HFF-Myc (cell line): ENCODE measurements at places on chromosomes 7 and 10.

GRCh38 chr10:85547460-85548023 is 819.1 kb downstream of the GRID1 start:
- DNase-seq = no peak

DNA sequence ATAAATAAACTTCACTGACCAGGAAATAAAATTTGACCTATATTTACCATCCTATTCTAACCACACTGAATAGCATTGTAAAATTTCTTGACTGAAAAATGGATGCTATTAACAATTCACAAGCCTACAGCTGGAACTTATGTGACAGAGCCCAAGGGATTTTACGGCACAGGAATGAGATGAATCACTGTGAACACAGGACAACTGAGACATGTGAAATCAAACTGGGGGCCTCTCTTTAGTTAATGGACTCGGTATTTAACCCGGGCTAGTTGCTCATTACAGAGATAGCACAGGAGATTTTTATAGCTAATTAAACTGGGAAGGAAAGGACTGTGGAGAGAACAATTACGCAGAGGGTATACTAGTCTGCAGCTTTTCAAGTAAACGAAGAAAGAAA is 100.6 kb downstream of the MICU1 start:
- no peak for DNase-seq

- no peak for DNase-seq
Observed at GRCh38 chr10:110045772-110046171, 38.0 kb downstream of the ADD3 start.

DNA sequence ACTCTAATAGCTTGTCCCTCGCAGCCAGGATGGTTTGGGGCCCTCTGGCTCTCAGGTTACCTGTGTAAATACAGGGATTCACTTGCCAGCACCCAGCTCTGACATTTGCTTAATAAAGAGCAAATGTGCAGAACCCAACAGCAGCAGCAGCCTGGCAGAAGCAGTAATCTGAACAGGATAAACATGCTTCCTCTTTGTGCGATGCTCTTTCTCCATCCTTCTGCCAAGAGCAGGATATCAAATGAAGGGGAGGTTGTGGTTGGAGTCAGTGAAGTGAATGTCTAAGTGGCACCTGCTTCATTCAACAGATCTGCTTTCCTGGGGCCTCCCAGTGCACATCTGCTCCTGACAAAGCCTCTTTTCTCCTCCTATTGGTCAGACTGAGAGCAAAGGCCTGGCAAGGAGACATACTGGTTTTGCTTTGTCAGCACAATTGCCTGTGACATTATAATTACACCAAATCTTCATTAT is 130.3 kb downstream of the NRF1 start:
- no peak for DNase-seq

DNA sequence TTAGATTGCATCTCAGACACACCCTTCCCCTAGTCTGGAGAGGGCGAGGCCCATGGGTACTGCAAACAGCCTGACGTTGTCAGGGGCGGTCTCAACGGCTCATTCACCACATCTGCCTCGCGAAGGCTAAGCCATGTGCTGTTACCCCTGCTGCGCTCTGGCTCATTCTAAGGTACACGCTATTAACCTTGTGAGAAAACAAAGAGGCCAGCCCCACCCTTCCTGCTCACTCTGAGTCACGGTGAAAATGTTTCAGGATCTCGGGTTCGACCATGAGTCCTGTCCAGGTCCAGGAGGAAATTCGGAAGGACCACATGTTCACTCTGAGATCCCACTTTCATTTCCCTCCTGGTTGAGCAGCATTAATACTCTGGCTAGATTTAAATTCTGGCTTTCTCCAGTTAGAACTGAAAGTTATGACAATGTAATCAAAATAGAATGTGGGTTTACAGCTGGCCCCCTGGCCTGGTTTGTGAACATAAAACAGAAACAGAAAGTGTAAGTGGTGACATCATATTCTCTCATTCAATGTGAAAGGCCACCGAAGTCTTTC is 55.2 kb downstream of the EGFR start:
- peak; percentile 93 for DNase-seq
